Left lung (tissue), 14 donors: ENCODE measurements at places on chromosomes 12 and 14. TPM values are rescaled to one million over a fixed set of nuclear protein-coding genes. Genes with fewer than 3 reads are reported as not detected.

DNA sequence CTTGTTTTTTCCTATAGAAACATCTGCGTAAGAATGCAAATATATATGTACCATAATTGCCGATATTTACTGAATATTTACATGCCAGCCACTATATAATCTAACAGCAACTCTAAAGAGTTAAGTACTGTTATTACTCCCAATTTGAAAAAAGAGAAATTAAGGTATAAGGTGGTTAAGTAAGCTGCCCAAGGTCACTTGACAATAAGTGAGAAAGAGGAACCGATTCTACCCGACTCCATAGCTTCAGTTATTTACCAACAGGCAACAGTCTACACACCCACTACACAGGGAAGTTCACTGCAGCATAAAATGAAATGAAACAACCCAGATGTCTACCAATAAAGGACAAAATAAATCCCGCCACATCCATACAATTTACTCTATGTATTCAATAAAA is 1.1 kb downstream of the MIS18BP1 start:
- no peak for DNase-seq

DNA sequence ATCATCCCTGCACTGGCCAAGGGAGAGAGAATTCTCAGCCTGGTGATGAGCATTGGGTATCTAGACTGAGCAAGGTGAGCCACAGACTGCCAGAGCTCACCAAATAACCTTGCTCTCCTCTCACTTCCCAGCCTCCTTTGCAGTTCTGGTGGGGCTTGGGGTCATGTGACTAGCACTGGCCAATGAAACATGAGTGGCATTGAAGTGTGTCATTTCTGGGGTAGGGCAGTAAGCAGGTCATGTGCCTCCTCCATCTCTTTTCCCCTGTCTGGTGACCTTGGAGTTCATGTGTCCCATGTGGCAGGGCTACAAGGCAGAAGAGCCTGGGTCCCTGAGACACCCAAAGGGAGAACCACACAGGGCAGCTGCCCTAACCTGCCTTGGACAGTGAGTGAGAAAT is 3.6 kb upstream of the KRT72 start:
- no peak for DNase-seq

GRCh38 chr12:99810718-99811593 is 163.4 kb downstream of the GARIN6 start:
- no peak for DNase-seq

DNA sequence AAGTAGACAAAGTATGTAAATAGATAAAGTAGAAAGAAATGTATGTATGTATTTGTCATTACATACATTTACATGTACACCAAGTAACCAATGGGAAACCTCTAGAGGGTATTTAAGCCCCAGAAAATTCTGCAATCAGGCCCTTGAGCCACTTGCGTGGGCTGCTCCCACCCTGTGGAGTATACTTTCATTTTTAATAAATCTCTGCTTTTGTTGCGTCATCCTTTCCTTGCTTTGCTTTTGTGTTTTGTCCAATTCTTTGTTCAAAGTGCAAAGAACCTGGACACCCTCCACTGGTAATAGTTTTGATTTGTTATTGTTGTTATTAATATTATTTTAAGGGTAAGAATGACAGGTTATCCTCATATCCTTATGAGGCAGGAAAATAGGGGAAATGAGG is 21.8 kb downstream of the CAPS2 start:
- no peak for DNase-seq

GRCh38 chr12:89059056-89059455 is 293.2 kb downstream of the DUSP6 start:
- DNase-seq: no peak

GRCh38 chr14:92846162-92846897 is 52.2 kb downstream of the GOLGA5 start:
- no peak for DNase-seq

- no peak for DNase-seq
These were observed 903.4 kb upstream of the FOXG1 start for GRCh38 chr14:27863166-27863565.

DNA sequence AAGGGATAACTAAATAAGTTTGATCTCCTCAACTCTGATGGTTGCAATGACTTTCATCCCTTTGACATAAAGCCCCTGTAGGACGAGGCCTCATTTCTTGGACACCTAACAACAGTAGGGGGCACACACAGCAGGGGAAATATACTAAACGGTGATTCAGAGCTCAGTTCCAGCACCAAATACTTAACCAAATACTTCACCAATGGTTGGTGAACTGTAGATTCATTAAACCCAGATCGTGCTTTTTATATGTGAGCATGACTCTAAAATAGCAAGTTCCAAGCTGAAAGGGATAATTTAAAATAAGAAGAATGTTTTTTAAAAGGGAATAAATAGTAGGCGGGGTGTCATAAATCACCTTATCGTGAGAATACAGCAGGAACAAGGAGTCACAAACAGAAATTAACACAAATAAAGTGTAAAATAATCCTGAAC is 53.2 kb downstream of the ATG2B start:
- DNase-seq: no peak

DNA sequence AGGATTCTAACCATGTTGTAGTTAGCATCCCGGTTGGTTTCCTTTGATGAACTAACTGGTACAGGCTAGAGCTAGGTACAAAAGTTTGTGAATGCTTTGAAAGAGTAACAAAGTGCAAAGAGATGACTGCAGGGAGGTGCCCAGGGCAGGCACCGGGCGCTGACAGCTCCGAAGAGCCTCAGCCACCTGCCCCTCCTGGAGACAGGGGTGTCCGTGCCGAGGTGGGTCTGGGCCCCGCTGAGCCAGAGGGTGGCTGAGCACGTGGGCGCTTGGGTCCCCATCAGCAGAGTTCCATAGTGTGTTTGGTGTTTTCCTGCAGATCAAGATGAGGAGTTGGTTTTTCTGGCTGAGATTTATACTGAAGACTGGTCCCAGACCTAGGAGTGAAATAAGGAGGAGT is 19.9 kb downstream of the PRKAB1 start:
- no peak for DNase-seq

DNA sequence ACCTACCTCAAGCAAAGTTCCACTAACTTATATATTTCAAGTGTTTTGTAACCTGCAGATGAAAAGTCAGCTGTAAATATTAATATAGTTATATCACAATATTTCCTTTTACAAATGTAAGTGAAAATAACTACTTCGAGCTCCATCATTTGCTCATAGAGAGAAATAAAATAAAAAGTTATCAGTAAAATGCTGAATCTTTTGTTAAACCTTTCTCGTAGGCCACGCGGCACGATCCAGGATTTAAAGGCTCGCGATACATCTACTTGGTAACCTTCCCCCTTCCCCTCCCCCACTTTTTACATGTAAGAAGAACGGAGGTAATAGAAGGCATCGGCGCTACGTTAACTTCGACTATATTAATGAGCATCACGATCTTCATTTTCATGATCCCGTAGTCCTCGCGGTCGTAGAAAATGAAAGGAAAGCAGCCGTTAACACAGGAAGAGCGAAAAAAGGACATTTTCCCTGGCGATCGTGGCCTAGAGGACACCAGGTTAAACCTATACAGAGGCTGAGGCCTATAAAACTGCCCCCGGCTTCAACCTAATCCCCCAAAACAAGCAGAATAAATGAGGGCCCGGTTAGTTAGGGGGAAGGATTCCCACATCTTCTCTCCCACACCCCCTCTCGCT is 508 bp downstream of the HNRNPC start:
- peak; percentile 49 for DNase-seq

- DNase-seq: no peak
These were observed 121.9 kb downstream of the SPTSSA start for GRCh38 chr14:34340025-34340625.

- no peak for DNase-seq
These were observed 1.5 kb downstream of the HIF1A start for GRCh38 chr14:61696753-61697318.

Gene TAS2R8
- not detected for polyA plus RNA-seq

Gene C12orf54
- polyA plus RNA-seq: 0.63 TPM

Gene NELL2
- polyA plus RNA-seq: 42.5 TPM

Gene LTBP2
- polyA plus RNA-seq: 14.1 TPM

Gene KRT78
- polyA plus RNA-seq: 0.21 TPM
